T1000 (cell line): ENCODE measurements at places on chromosomes 3 and 15.

DNA sequence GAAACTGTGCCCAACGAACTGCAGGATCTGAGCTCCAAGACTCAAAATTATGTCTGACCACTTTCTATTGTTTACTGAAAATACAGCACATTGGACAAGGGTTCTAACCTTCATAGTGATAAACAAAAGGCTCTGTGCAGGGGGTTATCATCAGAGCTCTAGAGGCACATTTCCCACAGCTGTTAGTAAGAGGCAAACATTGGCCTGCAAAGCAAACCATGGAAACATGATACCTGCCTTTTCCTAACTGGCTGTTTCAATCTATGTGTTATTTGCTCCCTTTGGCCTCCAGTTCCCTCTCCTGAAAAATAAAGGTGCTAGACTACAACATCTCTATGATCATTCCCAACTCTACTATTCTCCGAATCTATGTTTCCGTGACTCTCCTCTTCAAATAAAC, 159.7 kb upstream of the ARHGEF26 start:
- DNase-seq = no peak

DNA sequence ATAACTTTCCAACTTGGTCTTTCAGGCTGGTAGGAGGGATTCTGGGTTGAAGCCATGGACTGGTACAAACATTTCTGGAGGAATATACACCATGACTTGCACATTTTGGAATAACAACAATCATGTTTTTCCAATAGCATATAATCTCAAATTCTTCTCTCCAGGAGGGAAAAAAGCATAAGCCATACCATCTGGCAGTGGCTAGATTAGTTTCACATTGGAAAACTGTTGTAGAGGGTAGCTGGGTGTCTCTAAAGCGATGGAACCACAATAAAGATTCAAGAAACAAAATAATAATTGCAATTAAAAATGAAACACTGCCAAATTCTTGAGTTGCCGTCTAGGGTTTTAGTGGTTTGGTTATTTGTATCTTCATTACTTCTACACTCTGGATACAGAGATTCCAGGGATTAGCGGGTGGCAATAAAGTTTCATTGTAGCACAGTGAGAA, 278.5 kb upstream of the RASGRP1 start:
- DNase-seq = no peak

DNA sequence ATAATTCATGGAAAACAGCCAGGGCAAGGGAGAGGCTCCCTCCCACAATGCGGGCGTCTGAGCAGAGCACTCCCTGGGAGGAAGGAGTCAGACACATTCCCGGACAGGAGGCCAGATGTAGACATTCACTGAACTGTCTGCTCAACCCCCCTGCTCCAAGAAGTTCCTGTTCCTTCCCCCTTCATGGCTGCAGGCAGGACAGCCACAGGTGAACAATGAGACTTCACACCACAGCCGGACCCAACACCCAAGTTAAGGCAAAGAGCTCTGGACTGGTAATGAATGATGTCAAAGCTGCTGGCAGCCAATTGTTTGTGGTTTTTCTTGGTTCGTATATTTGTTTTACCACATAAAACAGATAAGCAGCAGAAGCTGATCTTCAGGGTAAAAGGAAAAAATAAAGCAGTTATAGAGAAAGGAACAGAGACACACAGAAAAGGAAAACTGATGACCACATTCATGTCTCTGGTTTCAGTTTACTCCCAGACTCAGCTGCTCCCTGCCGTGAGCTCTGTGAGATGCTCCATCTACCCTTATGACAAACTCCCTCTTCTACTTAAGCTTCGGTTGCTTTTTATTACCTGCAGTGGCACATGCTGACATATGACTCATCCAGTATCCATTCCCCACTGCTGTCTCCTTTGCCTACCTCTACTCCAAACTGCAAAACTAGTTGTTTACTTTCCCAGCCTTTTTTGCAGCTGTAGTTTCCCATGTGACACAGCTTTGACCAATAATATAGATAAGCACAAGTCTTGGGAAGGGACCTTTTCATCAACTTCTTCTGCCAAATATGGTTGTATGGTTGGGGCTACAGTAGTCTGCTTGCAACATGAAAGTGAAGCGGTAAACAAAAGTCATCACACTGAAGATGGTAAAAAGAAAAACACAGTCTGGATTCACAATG, 33.1 kb downstream of the DZIP1L start:
- DNase-seq = peak; percentile 35

DNA sequence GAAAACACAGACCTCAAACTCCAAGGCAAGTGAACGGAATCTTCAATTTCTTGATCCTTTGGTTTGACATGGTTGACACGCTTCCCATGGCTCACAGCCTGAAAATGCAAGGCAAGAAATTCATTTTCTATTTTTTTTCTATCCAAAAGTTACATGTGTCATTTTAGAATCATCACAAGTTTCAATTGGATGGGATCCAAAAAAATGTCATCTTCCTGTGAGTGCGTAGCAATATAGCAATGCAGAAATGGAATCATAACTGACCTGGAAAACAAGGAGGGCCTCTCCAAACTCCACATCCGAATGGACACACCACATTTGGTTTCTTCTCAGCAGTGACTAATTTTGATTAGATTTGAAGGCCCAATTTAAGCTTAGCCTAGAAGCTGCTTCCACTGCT, 175.8 kb upstream of the ATP11B start:
- no peak for DNase-seq

GRCh38 chr15:98804057-98804380, 155.7 kb downstream of the IGF1R start:
- no peak for DNase-seq

GRCh38 chr3:153818338-153818737, 302.9 kb upstream of the ARHGEF26 start:
- DNase-seq = no peak
